ENCODE measurements at places on chromosomes 4 and X.

- DNase-seq, result no peak
These were observed 136.5 kb downstream of the NR3C2 start for GRCh38 chr4:148305751-148306150.

DNA sequence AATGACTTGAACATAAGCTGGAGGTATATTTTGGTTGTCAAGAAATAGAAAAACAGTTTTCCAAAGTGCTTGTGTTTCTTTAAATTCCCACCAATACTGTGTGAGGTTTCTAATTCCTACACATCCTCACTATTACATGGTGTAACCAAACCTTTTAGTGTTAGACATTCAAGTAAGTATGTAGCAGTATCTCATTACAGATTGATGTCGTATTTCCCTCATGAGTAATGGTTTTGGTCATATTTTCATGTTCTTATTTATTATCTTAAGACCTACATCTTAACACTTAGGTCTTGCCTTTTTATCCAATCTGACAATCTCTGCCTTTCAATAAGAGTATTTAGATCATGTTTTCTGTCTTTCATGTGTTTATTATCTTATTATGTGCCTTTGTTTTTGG is 253.7 kb upstream of the ANXA10 start:
- DNase-seq, result no peak

DNA sequence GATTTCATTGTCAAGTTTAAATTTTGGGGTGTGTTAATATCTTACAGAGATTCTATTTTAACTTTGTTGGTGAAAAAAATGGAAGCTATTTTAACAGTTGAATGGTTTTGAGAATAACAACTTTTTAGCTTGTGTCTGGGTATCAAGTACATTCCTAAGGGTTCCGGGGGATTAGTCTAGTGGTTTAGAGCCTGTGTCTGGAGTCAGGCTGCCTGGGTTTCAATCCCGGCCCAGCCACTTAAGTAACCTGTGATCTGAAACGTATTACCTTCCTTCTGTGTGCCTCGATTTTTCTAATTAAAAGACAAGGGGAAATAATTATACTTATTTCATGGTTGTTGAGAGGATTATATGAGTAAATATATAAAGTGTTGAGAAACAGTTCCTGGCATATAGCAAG is 288.6 kb upstream of the NR3C2 start:
- no peak for DNase-seq

DNA sequence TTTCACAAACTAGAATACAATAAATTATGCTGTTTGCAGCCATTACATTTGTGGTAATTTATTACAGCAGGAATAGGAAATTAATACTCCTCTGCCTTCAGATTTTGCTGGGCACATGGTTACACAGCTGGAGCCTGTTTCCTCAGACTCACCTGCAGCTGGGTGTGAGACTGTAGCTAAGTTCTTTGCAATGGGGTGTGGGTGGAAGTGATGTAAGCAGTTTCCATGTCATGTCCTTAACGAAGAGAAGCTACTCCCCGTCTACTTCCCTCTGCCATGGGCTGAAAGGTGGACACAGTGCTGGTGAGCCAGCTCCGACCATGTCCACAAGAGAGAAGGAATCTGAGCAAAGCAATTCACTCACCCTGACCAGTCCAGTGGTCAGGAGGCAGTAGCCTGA is 18.2 kb downstream of the SH3KBP1 start:
- no peak for DNase-seq

DNA sequence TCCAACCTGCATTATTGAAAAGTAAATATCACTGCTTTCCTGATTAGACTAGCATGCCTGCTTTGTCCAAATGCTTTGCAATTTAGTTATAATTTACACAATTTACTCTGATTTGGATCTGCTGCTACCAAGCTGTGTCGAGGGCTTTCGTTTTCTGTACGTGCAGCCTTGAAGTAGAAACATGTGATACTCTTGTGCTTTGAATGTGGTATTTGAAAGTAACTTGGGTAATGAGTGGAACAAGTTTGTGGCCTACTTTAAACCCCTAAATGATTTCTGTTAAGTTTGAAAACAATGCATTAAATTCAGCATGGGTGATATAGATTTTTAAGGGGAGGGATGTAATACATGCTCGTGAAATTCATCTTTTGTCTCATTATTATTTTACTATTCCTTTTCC is 240.7 kb downstream of the IQCM start:
- DNase-seq, result no peak

- no peak for DNase-seq
These were observed 42.5 kb upstream of the LEF1 start for GRCh38 chr4:108210989-108211835.

DNA sequence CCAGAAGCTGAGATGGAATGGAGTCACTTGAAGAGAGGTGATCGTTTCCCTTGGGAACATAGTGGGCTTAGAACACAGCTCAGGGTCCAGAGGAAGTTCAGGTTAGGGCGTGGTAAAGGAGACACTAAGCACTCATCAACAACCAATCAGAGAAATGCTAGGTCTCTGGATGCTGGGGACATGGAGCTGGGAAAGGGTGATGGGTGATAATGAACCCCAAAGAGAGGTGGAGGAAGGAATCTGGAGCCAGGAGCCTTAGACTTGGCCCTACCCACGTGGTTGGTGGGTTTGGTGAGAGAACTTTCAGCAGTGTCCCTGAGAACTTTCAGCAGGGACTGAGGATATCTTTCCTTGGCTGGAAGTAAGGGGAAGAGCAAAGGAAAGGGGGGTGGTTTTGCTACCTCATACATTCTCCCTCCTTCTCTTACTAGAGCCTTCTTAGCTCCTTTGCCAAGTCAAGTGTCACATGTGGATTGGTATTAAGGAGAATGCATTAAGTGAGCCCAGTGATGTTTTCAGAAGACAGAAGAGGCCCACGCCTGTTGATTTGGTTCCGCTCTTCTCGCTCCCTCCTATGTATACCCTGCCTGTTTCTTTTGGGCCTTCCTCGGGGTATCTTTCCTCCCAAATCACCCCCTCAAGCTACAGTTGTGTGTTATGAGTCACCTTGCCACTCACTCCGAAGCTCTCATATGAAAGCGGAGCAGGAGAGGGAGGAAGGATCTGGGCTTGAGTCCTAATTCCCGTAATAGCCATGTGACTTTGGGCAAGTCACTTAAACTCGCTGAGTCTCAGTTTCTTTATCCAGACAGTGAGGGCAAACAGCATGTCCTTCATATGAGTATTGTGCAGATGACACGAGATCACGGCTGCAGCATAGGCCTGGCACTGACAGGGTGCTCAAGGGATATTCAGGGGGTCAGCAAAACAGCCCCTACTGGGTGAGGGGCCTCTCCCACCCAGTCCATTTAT is 63.1 kb downstream of the TSC22D3 start:
- DNase-seq, result no peak

- DNase-seq, result no peak
These were observed 55.7 kb downstream of the PPP2R2C start for GRCh38 chr4:6416518-6417286.

GRCh38 chr4:108900018-108900580 is 137.2 kb upstream of the ETNPPL start:
- no peak for DNase-seq

GRCh38 chr4:140609548-140610425 is 41.0 kb upstream of the UCP1 start:
- DNase-seq, result peak; percentile 67

DNA sequence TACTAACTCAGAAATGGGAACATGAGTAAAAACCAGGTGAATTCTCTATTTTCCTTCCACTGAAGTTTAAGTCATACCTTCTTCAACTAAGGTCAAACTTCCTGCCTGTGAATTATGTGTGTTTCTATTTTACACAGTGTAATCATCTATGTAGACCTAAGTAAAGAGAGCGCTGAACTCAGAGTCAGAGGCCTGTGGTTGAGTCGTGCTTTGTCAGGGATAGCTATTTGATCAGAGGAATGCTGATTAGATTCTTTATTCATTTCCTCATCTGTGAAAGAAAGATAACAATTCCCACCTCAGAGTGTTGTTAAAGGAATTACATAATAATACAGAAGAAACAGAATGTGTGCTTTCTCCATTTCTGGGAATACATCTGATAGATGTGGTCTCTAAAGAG is 654.1 kb downstream of the STIM2 start:
- no peak for DNase-seq

- DNase-seq, result no peak
These were observed 39.5 kb upstream of the EMCN start for GRCh38 chr4:100557306-100557705.

DNA sequence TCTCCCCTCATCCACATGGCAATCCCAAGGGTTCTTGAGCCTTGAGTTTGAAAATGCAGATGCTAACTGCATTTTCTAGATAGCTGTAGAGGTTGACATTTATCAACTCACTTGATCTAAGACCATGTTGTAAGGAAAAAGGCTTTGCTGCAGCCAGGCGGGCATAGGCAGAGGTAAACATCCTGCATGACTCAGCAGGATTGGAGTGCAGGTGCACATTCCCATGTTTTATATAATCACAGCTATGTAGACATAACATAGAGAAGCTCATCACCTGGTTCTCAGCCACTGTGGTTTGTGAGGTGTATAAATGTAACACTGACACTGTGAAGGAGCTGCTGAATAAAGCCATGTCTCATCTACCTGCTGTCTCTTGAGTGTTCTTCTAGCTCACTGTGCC is 62.3 kb upstream of the PDE5A start:
- no peak for DNase-seq

GRCh38 chrX:136780763-136781162 is at the start of gene ARHGEF6:
Gene ARHGEF6, minus strand, starts transcription at chrX:136780932. Its CDS starts 50 bp downstream, at chrX:136780882.
- no peak for DNase-seq

DNA sequence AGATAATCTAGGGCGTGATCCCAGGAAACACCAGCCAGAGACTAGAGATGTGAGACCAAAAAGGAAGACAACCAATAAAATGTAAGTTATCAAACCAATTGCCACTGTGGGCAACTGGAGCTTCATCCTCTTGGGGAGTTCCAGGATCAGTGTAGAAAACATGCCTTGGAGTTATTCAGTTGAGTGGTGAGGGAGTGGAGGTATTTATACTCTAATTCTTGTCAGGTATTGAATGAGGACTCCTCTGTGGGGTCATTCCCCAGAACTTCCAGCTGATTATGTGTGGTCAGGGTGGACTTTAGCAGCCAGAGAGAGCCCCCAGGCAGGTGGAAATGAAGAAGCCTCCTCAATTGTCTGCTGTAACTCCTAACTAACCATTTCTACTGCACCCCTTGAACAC is 144.0 kb upstream of the PRPS2 start:
- DNase-seq, result no peak

- DNase-seq, result no peak
These were observed 9.9 kb upstream of the SLC25A6 start for GRCh38 chrX:1401611-1402430.

GRCh38 chrX:131854581-131854980 is 168.5 kb upstream of the STK26 start:
- DNase-seq, result no peak

- DNase-seq, result no peak
These were observed at the start of gene SPATA18 for GRCh38 chr4:52051213-52051614. Gene SPATA18, plus strand, starts transcription at chr4:52051304. Its CDS starts 401 bp downstream, at chr4:52051705.

GRCh38 chr4:15470128-15470475 is 420 bp downstream of the CC2D2A start:
- DNase-seq, result no peak

GRCh38 chr4:26840786-26841185 is 19.9 kb upstream of the STIM2 start:
- DNase-seq, result no peak

Data from SK-N-MC (cell line).